ENCODE measurements at places on chromosomes 2 and 18.

GRCh38 chr2:171965661-171966060 lies 34.1 kb upstream of the METAP1D start:
- DNase-seq = no peak

GRCh38 chr2:96577501-96577900 lies 40.9 kb downstream of the ARID5A start:
- DNase-seq = no peak

DNA sequence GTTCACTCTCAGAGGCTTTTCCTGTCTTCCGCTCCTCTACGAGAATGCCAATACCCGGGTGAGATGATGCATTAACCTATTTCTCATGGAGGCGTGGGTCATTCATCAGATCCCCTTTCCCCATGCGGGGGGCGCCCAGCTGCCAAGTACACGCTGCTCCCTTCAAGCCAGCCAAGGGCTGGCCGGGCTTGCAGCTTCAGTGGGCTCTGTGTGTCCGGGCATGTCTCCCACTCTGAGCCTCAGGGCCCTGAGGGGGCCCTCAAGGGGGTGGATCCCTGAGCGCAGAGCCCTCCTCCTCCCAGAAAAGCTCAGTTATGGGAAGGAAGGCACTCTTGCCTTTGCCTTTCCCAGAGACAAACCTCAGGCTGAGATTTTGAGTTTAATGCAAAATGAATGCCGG lies 431.8 kb upstream of the MYT1L start:
- no peak for DNase-seq

GRCh38 chr2:26640331-26640745 lies 828 bp downstream of the CIB4 start:
- DNase-seq = no peak

DNA sequence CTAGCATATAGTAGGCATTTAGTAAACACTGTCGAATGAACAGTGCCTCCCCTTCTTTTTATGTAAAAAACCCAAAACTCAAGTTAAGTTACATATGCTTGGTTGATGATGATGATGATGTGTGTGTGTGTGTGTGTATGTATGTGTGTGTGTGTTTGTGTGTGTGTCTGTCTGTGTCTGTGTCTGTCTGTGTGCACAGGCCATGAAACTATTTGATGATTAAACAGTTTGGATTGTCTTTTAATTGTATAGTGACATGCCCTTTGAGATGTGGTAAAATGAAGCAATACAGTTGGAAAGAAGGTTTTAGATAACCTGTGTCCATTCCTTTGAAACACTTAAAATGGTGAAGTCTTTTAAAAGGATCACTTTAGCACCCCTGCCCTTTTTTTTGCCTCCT lies 105.6 kb downstream of the MAP4K4 start:
- no peak for DNase-seq

GRCh38 chr2:215793747-215794595 lies 219.4 kb downstream of the MREG start:
- no peak for DNase-seq

- no peak for DNase-seq
Observed at GRCh38 chr2:230919681-230920080, 5.4 kb downstream of the GPR55 start.

DNA sequence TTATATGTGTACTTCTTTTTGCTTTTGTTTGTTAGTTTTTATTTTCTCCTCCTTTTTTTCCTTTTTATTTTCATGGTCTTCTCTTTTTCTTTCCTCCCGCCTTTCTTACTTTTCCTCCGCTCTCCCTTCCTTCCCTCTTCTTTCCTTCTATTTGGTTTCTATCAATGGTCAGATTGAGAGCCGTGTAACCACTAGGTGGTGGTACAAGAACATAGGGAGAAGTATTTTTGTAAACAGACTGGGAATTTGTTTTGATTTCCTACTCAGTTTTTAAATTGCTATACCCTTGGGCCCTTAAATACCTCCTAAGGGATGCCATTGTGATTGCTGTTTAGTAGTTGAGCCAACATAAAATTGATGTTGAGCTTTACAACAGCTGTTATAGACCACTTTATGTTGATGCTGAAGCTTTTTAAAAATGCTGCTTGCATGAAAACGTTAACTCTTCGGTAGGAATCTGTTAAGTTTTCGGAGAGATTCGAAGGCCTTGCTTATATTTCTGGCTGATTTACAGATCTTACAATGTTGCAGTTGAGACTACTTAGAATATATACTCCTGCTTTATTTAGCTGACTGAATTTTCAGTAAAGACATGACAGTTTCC lies 124.2 kb downstream of the UBE2E3 start:
- peak; percentile 3 for DNase-seq

GRCh38 chr2:183035298-183035953 lies 2.8 kb downstream of the NCKAP1 start:
- no peak for DNase-seq

DNA sequence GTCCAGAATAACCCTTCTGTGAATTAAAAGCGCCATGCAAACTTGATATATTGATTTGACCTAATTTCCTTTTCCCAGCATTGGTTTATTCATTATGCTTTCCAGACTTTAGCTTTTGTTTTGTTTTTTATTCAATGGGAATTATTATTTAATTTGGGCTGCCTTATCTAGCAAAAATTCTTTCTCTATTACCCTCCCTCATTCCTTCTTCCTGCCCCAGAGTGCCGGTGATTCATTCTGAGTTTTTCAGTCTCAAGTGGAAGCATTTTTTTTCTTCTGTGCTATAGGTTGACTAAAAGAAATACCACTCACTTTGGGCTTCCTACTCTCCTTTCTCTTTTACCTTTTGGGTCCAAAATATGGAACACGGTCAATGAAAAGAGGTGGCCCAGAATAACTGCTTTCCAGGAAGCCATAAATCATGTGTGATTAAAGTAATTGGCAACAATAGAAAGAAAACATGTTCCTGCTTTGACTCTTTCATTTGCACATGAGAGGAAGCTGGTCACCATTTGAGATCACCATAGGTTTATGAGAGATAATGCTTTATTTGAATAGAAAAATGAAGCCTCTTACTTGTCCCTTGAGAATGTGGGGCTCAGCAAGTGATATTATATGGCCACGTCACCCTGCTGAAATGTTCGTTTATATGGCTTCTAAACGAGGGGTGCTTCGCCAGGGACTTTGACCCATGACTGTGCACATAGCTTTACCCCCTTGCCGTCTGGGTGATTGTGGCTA lies 422.8 kb upstream of the ZEB2 start:
- peak; percentile 52 for DNase-seq

DNA sequence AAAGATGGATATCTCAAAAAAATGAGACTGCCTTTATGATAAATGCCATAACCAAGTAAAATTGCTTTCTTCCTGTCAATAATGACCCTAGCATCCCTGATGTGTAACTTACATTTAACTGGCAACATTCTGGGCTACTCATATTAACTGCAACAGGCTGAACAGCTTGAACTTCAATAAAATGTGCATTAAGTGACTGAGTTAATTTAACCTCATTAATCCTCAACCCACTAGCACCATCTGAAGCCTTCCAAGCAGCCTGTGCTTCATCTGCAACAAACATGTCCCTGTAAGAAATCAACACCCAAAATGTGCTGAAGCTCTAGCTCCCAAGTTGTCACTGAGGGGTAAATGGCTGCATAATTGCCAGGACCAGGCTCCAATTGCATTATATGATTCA lies 296.2 kb upstream of the ZC3H15 start:
- DNase-seq = no peak

DNA sequence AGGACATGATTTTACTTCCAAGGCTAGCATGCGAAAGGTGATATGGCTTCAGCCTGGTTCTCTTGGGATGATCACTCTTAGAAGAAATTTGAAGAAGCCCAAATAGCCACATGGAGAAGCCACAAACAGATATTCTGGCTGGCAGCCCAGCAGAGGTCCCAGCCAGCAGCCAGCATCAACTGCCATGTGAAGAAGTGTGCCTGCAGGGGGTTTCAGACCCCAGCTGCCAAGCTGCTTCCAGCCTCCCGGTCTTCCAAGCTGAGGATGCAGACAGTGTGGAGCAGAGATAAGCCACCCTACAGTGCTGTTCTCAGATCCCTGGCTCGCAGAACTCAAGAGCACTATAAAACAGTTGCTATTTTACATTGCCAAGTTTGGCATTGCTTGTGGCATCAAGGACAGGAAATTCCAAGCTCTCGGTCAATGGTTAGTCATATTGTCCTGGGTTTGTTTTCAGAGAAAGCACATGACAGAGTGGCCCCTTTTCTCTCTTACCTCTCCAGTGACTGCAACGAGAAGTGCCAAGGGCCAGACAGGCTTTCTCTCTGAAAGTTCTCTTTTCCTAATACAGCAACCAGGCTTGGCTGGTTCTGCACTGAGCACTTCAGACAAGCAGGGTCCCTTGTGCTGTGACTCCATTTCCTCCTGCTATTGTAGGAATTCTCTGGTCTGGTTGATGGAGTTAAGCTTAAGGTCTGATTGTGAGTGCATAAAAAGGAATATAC lies 223.7 kb downstream of the ANKRD30B start:
- no peak for DNase-seq

DNA sequence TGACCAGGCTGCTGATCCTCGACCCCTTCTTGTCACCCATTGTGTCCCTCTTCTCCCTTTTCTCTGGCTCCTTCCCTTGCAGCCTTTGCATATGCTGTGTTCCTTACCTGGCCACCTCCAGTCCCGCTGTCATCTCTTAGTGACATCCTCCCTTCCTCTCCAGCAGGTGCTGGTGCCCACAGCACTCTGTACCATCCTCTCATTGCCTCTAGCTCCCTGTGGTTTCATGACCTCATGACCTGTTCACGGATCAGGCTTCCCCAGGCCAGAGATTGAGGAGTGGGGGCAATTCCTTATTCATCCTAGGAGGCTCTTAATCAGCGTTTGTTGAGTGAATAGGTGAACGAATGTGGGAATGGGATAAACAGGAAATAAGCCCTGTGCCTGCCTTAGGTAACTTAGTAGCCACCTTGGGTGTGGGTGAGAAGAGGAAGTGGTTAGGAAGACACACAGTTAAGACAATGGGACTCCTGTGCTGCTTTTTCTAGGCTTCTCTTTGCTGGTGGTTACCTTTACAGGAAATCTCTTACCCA lies 35.5 kb downstream of the ITGA6 start:
- DNase-seq = peak; percentile 21

DNA sequence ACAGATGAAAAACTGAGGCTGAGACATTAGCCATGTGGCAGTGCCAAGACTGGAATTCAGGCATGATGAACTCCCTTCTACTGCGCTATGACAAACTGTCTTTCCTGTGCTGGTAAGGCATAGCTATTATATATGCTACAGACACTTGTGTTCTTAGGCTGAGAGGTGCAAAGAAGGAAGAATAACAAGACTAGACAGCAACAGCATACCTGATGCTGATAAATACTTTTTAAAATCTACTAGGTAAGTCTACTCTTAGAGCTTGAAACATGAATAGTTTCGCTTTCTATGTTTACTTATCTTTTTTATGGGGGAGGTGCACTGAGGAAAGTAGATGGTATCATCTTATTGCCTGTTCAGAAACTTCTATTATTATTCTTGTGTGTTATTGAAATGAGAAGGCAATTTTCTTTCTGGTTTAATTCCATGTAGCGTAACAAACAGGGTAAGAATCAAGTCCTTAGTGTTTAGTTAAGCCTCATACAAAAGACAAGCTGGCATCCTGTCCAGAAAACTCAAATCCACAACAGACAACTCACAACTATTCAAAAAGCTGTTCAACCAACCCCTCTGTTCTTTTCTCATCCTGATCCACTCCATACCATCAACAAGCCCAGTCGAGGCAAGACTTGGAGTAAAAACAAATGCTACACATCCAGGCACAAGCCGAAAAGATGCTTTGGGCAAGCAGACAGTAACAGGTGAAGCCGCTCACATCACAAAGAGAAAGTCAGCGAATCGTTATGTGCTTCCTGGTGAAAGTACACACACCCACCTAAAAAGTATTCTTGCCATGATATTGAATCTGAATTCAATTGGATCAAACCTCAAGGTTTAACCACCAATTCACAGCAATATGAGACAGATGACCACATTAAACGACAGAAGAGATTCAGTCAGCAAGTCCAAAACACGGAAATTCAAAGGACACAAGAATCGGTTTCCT lies 1.5 kb downstream of the TTC32 start:
- no peak for DNase-seq

DNA sequence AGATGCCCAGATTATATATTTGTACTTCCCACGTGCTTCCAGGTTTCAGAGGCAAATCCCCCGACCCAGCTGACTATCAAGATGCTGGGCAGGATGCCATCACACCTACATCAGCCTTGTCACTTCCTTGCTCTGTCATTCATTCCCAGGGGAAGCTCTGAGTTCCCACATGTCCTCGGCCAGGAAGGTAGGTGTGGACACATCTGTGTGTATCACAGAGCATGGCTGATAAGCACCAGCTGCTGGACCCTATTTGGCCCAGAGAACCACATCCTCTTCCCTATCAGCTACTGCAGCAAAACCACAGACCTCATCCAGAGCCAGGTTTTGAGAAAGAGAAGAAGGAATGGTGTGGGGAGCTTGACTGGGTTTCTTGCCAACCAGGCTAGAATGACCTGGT lies 31.9 kb upstream of the ITGA6 start:
- no peak for DNase-seq

DNA sequence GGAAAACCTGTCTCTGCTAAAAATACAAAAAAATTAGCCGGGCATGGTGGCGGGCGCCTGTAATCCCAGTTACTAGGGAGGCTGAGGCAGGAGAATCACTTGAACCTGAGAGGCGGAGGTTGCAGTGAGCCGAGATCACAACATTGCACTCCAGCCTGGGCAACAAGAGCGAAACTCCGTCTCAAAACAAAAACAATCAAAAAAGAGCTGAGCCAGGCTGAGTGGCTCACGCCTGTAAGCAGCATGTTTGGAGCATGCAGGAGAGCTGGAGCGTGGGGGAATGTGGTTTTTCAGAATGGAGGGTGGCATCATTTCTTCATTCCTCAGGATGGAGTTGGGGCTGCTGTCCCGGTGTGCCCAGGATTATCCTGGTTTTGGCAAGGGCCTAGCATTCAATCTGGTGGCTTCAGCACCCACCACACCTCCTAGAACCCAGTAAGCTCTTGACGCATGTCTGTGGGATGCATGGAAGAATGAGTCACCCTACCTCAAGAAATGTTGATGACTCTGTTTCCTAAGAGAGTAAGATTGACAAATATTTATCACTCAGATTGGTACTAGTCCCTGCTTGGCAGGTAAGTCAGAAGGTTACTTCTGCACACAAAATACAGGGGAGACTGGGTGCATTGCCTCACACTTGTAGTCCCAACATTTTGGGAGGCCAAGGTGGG lies 90.2 kb upstream of the ODC1 start:
- no peak for DNase-seq

DNA sequence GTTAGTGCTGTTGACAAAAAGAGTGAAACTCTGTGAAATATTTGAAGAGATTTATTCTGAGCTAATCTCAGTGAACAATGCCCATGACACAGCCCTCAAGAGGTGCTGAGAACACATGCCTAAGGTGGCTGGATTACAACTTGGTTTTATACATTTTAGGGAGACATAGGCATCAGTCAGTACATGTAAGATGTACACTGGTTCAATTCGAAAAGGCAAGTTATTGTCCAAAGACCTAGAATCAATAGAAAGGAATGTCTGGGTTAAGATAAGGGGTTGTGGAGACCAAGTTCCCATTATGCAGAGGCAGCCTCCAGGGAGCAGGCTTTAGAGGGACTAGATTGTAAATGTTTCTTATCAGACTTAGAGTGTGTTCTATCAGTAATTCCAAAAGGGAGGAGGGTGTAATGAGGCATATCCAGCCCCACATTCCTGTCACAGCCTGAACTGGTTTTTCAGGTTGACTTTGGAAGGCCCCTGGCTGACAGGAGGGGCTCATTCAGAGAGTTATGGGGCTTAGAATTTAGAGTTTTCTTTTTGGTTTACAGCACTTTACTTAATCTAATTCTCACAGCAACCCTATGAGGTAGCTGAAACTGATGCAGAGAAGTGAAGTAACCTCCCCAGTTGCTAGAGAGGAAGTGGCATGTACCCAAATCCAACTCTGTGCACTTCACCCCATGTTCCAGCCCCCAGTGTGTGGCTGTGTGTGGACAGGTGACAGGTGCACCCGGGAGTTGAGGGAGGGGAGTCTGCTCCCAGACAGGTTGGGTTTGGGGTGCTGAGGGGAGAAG lies 28.3 kb upstream of the ASAP2 start:
- no peak for DNase-seq

All from DMS153 (cell line).